Sciatic nerve (tissue), 2 donors: ENCODE measurements at places on chromosomes 16 and 17.

- DNase-seq: peak; percentile 86
Measured at GRCh38 chr16:2983706-2984136, 3.5 kb upstream of the PKMYT1 start.

DNA sequence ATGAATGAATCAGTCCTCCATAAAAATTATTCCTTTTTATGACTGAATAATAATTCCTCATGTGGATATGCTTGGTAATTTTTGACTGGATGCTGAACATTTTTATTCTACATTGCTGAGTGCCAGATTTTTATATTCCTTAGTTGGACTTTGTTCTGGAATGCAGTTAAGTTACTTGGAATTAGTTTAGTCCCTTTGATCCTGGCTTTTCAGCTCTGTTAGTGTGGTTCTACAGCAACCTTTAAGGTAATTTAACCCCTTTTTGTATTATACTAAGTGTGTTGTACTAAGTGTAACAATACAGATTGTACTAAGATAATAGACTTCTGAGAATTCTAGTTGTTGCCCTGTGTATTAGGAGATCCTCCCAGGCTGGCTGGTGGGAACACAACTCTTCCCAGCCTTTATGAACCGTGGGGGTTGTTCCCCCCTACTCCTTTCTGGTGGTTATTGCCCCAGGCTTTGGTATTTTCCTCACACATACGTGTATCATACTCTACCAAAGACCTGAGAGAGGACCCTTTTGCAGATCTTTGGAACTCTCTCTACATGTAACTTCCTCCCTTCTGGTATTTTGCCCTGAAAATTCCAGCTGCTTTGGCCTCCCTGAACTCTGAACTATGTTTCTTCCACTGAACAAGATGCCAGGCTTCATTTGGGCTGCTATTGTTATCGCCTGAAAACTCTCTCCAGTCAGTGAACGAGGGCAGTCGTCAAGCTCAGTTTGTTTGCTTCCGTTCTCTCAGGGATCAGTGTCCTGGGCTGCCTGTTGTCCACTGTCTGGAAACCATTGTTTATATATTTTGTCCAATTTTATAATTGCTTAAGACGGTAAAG, 30.5 kb downstream of the TANGO6 start:
- DNase-seq: no peak

DNA sequence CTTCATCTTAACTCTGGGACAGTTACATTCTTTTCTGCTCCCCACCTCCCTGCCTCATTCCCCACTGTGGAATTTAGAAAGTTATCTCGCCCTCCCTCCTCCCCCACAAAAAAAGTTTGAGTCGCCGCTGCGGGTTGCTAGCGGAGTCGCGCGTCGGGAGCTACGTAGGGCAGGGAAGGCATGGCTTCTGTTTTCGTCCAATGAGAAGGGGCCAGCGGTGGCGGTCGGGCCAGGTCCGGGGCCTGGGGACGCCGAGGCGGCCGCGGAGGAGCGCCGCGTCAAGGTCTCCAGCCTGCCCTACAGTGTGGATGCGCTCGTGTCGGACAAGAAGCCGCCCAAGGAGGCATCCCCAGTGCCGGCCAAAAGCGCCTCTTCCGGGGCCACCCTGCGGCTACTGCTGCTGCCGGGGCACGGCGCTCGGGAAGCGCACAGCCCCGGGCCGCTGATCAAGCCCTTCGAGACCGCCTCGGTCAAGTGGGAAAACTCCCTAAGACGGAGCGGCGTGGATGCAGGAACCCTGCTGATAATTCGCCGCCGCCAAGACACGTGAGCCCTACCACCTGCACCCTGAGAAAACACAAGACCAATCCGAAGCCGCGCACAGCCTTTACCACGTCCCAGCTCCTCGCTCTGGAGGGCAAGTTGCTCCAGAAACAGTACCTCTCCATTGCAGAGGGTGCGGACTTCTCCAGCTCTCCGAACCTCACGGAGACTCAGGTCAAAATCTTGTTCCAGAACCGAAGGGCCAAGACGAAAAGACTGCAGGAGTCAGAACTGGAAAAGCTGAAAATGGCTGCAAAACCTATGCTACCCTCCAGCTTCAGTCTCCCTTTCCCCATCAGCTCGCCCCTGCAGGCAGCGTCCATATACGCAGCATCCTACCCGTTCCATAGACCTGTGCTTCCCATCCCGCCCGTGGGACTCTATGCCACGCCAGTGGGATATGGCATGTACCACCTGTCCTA, 8.9 kb downstream of the OR4D1 start:
- no peak for DNase-seq

DNA sequence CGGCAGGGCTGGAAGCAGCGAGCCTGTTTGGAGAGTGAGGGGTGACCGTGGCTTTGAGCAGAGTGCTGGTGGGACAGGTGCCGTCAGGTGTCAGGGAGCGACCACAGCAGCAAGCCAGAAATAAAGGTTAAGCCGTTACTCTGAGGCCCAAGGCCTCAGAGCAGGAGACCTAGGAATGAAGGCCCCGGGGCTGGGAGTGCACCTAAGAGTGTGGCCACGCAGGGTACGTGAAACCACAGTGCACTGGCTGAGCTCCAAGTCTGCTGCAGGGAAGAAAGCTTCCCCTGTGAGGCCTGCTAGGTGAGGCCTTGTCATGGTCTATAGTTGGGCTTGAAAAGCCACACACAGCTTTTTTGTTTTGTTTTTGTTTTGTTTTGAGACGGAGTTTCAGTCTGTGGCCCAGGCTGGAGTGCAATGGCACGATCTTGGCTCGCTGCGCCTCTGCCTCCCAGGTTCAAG, 8.7 kb downstream of the CLUAP1 start:
- peak; percentile 46 for DNase-seq

DNA sequence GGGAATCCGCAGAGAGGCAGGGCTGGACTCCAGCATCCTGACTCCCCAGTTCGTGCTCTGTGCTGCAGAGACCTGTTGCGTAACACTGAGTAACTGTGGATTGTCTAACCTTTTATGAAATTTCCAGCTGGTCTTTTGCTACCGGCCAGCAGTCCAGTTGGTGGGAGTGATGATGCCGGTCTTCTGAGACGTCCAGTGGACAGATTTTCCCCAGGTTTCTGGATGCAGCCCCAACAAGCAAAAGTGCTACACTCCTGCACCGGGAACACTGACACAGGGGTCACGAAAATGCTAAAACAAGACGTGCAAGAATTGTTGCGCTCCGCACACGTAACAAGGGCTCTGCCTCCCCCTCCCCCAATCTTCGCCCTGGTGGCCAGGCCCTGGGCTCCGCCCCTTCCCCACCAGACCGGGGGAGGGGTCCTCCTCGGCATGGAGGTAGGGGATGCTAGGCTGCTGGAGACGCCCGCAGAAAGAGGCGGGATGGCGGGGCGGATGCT, 701 bp upstream of the MRC2 start:
- peak; percentile 74 for DNase-seq

DNA sequence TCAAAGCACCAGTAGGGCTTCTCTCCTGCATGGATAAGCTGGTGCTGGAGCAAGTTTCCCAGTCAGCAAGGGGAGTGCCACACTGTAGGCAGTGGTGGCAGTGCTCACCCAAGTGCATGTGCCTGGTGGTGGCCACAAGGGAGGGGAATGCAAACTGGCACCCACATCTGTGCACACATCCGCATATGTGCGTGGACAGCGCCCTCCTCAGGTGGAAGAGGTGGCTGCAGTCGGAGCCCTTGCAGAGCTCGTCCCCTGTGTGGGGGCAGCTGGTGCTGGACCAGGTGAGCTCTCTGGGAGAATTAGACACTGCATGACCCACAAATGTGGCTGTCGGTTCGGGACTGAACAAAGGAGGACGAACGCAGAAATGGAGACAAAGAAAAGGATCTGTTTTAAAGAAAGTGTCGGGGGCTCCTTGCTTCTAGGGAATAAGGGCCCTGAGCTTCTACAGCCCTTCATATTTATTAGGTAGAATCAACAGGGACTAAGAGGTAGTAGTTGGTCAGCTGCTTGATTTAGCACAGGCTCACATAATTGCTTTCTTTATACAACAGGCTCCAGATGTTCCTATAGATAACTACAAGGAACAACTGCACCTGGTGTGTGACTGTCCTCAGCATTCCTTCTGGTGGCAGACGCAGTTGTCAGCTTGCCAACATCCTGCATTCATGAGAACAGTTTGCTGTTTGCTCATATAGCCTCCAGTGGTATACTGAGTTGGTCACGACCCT, 5.3 kb upstream of the ZNF689 start:
- DNase-seq: peak; percentile 72

GRCh38 chr17:45792995-45793755, 9.1 kb downstream of the CRHR1 start:
- DNase-seq: no peak

DNA sequence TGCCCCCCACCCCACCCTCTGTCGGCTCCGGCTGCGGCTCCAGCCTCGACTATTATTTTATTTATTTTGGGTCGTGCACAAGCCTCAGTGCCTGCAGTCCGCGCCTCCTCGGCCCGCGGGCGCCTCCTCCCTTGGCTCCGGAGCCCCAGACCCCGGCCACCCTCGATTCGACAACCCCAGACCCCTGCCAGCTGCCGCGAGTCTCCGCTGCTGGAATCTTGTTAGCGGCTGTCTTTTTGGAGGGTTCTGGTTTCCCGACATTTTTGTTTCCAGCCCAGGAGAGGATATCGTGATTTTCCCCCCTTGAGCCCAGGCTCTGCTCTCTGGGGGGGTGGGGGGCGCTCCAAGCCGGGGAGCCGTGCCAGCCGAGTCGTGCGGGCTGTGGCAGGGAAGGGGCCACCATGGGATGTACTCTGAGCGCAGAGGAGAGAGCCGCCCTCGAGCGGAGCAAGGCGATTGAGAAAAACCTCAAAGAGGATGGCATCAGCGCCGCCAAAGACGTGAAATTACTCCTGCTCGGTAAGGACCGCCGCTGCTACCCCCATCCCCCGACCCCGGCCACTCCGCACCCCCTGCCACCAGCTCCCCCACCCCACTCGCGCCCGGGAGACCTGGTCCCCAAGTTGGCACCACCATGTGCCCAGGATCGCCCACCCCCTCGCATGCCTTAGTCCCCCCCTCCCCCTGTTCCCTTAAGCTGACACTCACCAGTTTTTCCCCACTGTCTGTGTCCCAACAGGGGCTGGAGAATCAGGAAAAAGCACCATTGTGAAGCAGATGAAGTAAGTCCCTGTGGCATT, 746 bp downstream of the GNAO1 start:
- no peak for DNase-seq

DNA sequence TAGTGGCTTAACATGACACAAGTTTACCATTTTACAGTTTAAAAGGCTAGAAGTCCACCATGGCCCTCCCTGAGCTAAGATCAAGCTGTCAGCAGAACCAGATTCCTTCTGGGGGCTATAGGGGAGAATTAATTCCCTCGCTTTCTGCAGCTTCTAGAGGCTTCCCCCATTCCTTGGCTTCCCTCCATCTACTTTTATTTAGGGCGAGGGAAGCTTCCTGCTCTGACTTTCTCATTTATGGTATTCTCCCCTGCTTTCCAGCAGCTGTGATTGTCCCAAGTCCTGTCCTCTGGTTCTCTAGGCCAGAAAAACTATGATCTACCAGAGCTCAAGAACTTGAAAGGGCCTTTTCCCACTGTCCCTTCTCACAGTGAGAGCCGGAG, 4.3 kb downstream of the CETP start:
- no peak for DNase-seq

- no peak for DNase-seq
Measured at GRCh38 chr17:38691154-38691553, 13.9 kb upstream of the MLLT6 start.

- no peak for DNase-seq
Measured at GRCh38 chr17:4679658-4680057, 24.3 kb downstream of the PELP1 start.

GRCh38 chr16:65418435-65418834, 296.6 kb upstream of the CDH11 start:
- DNase-seq: no peak

- no peak for DNase-seq
Measured at GRCh38 chr17:17742133-17742621, 60.9 kb downstream of the RAI1 start.

DNA sequence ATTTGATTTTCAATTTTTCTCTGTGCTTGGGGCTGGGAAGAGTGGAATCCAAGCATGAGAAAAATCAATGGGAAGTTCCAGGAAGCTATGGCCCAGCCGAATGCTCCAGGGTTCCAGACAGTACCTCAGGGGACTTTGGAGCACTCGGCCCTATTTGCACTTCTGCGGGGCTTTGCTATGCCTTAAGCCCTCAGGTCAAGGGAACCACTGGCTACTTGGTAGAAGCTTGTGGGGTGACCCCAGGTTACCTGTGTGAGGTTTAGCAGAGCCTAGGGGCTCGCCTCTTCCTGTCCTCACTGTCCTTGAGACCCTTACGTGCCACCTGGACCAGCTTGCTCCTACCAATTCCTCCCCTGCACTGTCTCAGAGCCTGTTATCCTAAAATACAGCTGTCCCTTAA, 121.3 kb downstream of the MGAT5B start:
- DNase-seq: no peak

DNA sequence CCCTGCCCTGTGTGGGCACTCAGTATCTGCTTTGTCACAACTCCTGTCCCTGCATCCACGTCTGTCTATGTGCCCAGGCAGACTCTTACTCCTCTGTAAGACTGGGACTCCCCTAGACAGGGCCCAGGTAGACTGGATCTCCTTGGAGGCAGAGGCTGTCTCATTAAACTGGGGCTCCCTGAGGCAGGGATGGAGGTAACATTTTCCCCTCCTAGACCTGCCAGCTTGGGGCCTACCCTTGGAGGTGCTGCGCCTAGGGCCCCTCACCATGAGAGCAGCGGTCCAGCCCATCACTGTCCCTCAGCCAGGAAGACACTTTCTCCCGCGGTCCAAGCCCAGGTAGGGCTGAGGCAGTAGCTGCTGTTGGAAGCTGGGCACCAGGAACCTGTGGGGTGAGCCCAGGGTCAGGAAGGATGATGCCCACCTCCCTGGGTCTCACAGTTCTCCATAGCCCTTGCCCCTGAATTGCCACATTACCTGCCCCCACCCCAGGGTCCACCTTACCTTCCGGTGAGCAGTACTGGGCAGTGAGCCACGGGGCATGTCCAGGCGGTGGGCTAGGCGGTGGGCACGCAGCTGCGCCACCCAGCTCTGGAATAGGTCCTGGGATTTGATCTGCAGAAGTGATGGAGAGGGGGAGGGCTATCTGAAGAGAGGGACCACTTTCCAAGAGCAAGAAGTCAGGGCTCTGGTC, 3.4 kb downstream of the OSBPL7 start:
- no peak for DNase-seq

DNA sequence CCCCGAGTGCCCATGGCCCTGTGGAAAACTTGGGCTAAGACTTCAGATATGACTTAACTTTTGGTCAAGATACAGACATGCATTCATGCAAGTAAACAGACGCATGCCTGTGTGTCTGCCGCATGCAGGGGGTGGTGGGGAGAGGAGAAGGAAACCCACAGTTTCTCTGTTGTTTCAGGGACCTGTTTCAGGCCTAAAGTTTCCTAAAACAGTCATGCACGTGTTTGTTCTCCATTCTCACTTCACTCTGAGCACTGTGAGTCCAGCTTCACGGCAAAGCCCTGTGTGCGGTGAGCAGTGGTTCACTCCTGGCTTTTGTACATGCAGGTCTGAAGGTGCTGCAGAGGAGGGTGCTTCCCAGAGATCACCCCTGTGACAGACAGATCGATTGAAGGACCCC, 158.7 kb downstream of the FOXL1 start:
- no peak for DNase-seq

- DNase-seq: no peak
Measured at GRCh38 chr16:31386157-31386984, 6.8 kb upstream of the ITGAD start.
